Right renal cortex interstitium (tissue), 3 donors: ENCODE measurements at places on chromosomes 16 and 17.

- DNase-seq, result no peak
Measured at GRCh38 chr16:72721981-72722380, 325.9 kb downstream of the ZFHX3 start.

DNA sequence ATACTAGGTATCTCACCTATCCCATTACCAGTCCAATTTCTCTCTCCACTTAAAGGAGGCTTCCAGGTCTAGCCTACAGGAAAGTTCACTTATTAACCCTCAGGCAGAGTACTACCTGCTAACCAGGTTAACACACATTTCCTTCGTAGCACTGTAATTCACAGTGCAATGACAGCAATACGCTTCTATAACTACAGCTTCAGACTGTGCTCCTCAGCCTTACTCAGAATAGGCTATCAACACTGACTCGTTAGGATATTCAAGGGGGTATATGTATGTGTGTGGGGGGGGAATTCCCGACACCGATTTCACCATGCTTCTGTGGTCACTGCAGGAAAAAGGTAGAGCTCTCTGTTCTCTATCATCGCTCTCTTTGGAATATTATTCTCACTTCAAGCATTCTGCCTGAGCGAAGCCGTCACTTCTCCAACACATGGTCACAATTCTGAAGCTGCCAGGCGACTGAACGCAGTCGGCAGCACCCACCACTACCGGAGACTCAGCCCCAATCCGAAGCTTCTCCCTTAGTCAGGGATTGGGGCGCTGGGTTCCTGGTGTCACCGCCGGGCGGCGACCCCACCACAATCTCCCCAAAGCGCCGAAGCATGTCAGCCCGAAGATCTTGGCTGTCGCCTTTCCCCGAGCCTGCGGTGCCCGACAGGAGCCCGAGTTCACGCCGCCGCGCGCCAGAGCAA lies 618 bp downstream of the GGA3 start:
- DNase-seq, result no peak

GRCh38 chr16:69930117-69930776 lies 20.9 kb upstream of the CLEC18A start:
- DNase-seq, result no peak

- no peak for DNase-seq
Measured at GRCh38 chr17:6376931-6377361, 58.0 kb downstream of the AIPL1 start.

DNA sequence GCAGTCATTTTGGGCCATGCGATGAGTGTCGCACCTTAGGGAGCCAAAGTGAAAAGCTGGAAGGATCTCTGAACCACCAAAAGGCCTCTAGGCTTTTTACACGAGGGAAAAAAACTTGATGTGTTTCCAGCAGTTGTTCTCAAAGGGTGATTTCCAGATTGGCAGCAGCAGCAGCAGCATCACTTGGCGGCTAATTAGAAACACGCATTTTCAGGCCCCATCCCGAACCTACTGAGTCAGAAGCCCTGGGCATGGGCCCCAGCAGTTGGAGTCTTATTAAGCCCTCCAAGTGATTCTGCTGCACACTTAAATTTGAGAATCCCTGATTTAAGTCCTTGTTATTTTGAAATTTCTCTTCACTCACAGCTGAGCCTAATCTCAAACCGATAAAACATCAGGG lies 25.3 kb upstream of the PYY start:
- DNase-seq, result no peak

- DNase-seq, result no peak
Measured at GRCh38 chr17:1942066-1942365, 83.1 kb downstream of the RTN4RL1 start.

- DNase-seq, result no peak
Measured at GRCh38 chr16:89383095-89384003, 107.0 kb downstream of the ANKRD11 start.

- peak; percentile 58 for DNase-seq
Measured at GRCh38 chr17:56047331-56047730, 105.9 kb upstream of the ANKFN1 start.

DNA sequence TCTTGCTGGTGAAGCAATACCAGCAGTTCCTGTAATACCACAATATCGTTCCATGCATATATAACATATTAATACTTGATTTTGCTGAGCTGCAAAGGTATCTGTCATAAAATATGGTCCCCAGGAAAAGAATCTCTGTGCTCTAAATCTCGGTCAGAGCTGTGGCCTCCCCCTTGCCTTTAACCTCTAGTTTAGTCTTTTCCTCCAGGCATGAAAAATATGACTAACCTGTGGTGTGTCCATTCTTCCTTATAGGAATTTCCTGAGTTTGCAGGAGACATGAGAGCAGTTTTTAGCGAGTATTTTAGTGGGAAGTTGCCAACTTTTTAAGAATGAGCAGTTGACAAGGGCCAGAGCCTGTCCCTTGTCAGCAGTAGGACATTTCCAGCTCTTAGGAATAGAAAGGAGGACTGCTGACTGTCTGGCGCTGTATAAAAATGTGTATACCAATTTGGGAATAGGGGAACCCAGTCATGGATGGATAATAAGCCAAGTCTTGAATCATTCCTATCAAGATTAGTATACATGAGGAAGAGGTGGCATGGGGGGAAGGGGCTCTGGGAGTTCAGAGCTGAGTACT lies 8.7 kb downstream of the ATXN1L start:
- DNase-seq, result no peak

DNA sequence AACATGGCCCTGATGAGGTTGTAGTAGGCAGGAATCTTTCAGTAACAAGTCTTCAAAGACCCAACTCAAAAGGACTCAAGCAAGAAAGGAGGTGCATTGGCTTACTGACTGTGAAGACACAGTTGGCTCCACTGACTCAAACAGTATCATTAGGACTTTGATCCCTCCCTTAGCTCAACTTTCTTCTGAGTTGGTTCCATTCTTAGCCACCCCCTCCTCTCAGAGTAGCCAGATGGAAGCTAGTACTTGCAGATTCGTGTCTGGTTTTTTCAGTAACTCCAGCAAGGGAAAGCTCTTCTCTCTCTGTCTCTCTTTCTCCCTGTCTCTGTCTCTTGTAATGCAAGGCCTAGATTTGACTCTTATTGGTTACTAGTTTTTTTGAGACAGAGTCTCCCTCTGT lies 5.0 kb upstream of the MAPK3 start:
- DNase-seq, result no peak

GRCh38 chr17:13306310-13306962 lies 288.6 kb upstream of the ELAC2 start:
- peak; percentile 13 for DNase-seq

- no peak for DNase-seq
Measured at GRCh38 chr16:89315791-89316581, 98.5 kb downstream of the ZNF778 start.

- DNase-seq, result no peak
Measured at GRCh38 chr17:81120149-81120484, 45.2 kb upstream of the PVALEF start.

GRCh38 chr17:76812263-76812662 lies 55.9 kb upstream of the MGAT5B start:
- no peak for DNase-seq

- DNase-seq, result no peak
Measured at GRCh38 chr17:3647769-3648555, 11.4 kb downstream of the CTNS start.

DNA sequence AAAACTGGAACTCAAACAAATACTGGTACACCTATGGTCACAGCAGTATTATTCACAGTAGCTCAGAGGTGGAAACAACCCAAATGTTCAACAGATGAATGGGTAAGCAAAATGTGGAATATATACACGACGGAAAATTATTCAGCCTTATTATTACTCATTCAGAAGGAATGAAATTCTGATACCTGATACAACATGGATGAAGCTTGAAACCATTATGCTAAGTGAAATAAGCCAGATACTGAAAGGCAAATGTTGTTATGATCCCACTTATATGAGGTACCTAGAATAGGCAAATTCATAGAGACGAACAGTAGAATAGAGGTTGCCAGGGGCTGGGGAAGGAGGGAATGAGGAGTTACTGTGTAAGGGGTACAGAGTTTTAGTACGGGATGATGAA lies 27.1 kb upstream of the MYLK3 start:
- DNase-seq, result no peak

- no peak for DNase-seq
Measured at GRCh38 chr17:31738996-31739699, 119.9 kb downstream of the COPRS start.

GRCh38 chr16:2942045-2942444 lies 22.0 kb upstream of the KREMEN2 start:
- DNase-seq, result no peak

DNA sequence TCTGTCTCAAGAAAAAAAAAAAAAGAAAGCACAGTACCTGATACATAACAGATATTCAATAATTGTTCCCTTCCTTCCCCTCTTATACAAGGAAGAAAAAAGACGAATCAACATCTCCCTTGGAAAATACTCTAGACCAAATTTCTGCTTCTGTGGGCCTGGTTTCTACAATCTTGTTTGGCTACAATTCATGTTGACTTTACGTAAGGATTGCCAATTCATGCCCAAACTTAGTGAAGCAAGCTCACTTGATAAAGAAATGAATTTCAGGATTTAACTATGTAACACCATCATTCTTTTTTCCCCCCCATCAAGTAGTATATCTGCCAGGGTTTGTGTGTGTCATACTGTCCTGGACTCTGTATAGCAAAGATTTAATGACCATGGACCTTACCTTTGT lies 134.2 kb upstream of the TBX2 start:
- DNase-seq, result no peak

GRCh38 chr17:56679115-56679776 lies 85.7 kb downstream of the NOG start:
- DNase-seq, result peak; percentile 48

DNA sequence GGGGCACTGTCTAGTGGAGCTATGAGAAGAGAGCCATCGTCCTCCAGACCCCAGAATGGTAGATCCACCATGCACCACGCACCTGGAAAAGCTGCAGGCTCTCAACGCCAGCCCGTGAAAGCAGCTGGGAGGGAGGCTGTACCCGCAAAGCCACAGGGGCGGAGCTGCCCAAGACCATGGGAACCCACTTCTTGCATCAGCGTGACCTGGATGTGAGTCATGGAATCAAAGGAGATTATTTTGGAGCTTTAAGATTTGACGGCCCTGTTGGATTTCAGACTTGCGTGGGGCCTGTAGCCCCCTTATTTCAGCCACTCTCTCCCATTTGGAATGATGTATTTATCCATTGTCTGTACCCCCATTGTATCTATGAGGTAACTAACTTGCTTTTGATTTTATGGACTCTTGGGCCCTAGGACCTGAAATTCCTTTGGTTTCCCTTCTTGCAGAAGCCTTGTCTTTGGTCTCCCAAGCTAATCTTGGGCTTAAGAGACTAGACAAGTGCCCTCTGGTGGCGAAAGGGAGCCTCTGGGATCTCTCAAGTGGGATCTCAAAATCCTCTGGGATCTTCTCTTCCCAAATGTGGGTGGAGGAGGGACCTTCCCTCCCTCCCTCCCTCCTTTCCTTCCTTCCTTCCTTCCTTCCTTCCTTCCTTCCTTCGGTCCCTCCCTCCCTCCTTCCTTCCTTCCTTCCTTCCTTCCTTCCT lies 58.2 kb upstream of the HAPSTR1 start:
- no peak for DNase-seq

DNA sequence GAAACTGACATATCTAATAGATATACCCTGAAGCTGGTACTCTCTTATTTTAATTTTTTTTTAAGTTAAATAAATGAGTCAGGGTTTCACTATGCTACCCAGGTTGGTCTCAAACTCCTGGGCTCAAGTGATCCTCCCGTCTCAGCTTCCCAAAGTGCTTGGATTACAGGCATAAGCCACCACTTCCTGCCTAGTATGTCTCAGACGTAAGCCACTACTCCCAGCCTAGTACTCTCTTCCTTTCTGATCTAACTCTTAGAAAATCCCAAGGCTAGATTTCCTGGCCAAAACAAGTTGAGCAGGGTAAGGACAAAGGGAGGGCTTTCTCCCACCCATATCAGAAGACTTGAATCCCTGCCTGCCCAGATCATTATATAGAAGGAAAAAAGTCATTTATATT lies 33.7 kb downstream of the HOXB1 start:
- no peak for DNase-seq

DNA sequence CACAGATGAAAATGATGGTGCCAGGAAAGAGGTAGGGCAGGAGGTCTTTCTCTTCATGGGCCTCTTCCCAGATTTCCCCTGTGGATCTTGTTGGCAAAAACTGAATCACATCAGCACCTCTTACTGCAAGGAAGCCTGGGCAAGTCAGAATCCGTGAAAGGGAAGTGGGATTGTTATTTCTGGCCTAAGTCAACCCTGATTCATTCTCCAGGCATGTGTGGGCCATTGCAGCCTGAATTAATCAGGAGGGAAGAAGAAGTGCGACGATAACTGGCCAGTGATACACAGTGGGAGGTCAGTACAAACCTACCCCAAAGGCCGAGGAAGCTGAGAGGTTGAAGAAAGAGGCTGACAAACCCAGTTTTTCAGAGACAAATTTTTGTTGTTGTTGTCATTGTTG lies 17.9 kb upstream of the NSMCE1 start:
- DNase-seq, result no peak

DNA sequence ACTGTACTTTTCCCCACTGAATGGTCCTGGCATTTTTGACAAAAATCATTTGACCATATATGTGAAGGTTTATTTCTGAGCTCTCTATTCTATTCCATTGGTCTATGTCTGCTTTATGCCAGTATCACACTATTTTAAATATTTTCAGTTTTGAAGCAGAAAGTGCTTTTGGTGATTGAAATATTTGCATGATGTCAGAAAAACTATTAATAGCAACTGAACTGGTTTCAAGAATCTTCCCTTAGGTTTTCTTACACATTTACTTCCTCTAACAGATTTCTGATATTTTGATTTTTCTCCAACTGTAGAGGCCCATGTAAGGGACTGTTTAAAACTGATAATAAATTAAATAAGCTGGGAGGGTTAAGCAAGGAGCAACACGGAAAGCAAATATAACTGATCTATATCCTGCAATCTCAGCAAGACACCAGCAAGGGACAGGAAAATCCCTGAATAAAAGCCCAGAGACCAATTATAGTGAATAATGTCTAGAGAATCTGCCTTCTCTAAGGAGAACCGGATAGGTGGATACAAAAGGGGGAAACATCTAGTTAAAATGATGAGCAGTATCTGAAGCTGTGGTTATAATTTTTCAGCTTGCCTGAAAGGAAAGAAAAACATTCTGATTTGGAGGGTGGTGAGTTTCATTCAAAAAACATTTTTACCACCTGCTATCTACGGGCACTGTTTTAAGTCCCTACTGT lies 80.9 kb upstream of the STAC2 start:
- no peak for DNase-seq

DNA sequence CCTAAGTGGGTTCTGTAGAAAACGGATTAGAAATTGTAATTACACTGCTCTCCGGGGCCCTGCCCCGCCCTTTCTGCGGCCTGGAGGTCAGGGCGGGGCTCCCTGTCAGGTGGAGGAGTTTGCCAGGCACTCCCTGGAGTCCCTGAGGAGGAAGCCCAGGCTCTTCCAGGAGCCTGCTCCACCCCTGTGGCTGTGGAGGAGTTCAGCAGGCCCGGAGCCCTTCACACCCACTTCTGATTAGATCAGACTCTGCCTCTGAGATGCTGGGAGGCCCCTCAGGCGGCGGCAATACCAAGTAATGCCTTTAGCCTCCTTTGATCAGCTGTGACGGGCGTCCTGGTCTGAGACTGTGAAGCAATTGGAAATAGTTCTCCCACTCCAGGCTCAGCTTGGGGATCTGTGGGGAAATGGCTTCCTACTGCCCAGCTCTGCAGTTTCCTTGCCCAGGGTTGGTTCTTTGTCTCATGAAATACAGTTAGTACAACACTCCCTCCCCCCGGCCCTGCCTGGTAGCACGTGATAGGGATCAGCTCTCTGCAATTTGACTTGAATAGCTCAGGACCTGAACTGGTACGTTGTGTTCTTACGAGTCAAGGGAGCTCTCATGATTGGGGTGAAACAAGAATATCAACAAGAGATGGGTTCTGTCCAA lies 22.3 kb downstream of the BAIAP2 start:
- no peak for DNase-seq
